ENCODE measurements at places on chromosomes 1 and 21.

GRCh38 chr21:34576041-34576511 is 38.8 kb downstream of the RCAN1 start:
- DNase-seq = no peak

DNA sequence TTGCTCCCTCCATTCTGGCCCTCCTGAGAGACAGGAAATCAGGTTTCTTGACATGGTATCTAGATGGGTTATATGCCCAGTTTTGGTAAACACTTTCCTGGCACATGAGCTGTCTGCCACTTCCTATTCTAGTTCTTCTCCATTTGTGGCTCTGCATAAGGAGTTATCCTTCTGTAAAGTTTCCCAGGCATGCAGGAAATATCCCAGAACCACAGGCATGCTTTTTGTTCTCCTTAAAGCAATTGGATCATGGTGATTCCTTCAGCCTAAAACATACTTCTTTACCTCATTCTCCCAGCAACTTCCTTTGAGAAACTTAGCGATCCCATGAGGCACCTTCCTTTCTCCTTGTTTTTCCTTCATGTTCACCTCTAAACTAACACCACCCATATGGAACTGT is 199.8 kb downstream of the CRB1 start:
- peak; percentile 22 for DNase-seq

- peak; percentile 48 for DNase-seq
Measured at GRCh38 chr1:201999625-202000238, 10.7 kb upstream of the ELF3 start.

DNA sequence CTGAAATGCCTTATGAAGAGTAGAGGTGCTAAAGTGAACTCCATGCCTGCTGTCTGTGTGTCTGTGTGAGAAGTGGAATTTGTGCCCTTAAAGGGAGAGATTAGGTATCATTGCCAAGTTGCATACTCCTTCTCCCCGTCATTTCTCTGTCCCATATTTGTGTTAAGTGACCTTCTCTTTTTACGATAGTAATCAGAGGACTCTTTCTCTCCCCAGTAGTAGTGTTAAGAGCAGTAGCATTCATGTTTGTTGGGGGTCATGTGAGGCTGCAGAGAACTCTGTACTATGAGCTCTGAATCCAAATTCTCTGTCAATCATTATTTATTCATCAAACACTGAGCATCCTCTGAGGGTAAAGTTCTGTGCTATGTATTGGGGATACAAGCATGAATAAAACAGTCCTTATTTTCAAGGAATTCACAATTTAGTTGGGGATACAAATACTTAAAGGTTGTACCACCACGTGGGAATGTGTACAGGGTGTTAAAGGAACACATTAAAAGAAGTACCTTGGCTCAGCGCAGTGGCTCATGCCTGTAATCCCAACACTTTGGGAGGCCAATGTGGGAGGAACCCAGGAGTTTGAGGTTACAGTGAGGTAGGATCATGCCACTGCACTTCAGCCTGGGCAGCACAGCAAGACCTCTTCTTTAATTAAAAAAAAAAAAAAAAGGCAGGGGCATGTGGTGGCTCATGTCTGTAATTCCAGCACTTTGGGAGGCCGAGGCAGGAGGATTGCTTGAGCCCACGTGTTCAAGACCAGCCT is 24.8 kb upstream of the KCNQ4 start:
- no peak for DNase-seq

DNA sequence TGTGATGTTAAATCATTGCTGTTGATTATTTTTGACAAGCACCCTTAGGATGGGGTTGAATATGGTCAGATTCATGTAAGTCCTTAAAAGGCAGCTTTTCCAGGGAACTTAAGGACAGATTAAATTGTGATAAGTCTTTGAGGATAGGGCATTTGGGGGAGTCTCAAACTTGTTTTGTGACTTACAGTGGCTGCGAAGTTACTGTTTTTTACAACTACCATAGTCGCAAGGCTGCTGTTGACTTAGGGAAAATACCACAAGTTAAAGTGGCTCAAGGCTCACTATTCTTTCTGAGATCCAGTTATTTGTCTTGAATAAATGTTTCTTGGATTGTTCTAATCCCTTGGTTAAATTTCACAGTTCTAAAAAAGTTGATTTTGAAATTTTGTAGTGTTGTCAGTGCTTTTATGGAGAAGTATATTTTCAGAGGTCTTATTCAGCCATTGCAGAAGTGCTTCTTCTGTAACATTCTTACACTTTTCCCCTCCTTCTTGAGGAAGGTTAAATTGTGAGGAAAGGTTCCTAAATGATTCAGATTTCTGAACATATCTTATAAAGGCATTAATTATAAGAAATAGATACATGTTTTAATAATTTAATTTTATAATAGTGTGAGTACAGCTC is 47.0 kb upstream of the MPC2 start:
- DNase-seq = no peak

DNA sequence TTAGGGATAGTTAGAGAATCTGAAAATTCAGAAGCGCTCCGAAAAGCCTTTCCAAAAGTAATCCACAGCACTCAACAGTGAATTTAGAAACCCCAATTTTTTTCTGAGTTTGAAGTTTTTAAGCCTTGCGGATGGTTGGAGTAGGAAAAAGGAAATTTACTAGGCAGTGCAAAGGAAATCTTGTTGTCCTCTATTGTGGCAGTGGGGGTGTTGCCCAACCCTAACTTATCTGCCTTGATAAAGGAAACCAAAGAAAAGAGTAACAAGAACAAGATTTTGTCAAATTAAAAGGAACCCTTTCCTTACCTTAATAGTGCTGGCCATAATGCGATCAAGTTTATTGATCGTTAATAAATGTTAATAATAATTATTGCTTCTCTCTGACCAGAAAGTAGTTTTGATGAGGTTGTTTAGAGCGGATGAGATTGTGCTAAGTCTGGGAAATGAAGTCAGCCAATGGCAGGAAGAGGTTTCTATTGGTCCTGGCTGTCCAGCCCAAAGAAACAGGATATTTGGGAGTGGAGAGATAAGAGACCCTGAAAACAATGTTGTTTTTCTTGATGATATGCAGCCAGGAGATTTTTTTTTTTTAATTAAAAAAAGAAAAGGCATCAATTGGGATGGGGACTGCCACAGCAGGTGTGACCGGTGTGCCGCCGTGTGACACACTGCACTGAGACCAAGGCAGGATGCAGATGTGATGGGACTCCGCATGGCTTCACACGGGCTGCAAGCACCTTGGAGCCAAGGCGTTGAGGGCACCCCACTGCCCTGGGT is at the start of gene ERG:
Gene ERG (minus strand): TSS at position 421 of the 777 bp plus-strand sequence. CDS start 97 bp downstream, at position 324.
- no peak for DNase-seq

GRCh38 chr21:41752231-41752681 is 14.6 kb downstream of the RIPK4 start:
- DNase-seq = peak; percentile 20

- DNase-seq = peak; percentile 39
Measured at GRCh38 chr1:151984313-151984956, 9.2 kb downstream of the S100A10 start.

DNA sequence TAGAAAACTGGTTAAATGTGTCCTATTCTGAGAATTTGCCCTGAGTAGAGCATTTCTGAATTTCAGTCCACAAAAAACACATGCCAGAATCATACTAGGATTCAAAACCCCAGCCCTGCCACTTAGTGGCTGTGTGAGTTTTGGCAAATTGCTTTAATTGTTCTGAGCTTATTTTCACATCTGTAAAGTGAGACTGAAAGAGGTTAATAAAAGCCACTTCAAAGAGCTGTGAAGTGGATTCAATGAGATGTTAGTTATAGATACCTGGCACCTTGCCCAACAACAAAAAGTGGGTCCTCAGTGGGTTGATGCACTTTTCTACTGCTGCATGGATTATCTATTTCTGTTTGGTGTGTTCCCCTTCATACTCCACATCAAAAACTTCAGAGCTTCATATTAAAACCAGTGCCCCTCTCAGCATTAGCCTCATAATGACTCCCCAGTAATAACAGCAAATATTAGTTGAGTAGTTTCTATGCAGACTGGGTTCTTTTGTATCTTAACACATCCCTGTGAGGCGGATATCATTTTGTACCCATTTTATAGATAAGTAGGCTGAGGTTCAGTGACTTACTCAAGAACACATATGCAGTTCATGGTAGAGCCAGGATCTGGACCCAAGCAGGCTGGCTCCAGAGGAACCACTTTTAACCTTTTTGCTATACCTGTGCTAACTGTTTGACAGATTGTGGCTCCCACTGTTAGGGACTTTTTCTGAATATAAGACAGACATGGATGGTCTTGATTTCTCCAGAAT is 14.2 kb upstream of the ADORA3 start:
- DNase-seq = no peak

DNA sequence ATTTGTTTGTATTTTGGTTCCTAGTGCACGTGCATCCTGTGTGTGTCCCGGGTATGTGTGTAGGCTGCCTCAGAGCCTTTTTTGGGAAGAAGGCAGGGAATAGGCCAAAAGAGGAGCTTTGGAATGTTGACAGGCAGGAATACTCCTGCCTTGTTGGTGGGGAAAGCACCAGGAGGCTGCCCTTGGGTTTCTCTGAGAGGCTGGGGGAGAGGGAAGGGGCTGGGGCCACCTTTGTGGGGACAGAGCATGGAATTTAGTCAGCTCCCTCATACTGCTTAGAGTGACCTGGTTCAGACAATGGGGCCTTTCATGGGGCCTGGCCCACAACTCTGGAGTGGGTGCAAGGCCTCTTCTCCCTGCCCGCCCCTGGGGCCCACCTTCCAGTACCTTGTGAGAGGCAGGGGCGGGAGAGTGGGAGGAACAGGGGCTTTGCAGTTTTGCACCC is 31.3 kb downstream of the ACOT11 start:
- no peak for DNase-seq

DNA sequence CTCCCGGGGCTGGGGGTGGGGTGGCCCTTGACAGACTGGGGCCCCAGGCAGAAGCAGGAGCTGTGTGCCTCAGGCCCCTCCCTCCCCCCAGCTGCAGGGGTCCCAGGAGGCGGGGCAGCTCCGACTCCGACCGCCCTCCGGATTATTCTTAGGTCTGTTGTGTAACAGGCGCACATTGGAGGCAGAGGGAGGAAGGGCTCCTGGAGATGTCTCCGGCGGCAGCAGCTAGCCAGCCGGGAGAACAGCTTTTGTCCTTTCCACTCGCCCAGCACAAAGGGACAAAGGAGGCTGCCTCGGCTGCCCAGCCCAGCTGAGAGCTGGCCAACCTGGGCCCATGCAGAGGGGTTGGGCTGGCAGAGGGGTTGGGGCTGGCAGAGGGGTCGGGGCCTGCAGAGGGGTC is 29.7 kb upstream of the PLCH2 start:
- peak; percentile 37 for DNase-seq

DNA sequence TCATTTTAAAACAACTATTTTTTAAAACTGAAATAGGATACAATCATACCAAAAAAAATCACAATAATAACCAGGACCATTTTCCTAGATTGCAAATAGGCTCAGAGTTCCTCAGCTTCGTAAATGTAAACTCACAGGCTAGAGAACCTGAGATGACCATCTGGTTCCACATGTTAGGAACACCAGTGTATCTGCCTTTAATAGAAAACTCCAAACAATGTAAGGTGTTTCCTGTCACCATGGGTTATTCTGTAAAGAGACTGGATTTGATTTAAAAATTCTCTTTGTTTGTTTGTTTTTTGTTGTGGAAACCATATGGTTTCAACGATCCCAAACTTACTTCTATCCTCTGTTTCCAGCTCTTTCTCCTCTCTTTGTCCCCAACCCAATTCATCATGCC is 197.5 kb downstream of the ZZZ3 start:
- DNase-seq = no peak

- no peak for DNase-seq
Measured at GRCh38 chr1:11294951-11295350, 22.0 kb downstream of the UBIAD1 start.

DNA sequence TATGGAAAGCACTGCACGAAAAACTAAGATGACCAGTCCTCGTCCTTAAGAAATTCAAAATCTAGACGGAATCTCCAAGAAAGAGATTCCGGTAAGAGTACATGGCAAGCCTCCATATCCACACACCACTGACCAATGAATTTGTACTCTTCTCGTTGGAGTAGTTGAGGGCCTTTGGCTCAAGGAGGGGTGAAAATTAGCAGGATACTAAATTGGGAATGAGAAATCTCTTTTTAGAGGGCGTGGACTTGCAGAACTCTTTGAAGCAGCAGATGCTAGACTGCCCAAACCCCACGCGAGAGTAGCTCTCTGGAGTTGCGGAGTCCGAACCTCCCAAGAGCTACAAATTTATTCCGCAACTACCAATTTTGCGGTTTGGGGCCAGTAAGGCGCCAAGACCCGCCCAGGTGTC is 872 bp upstream of the PPP2R5A start:
- DNase-seq = peak; percentile 61

- DNase-seq = peak; percentile 17
Measured at GRCh38 chr1:164051782-164052181, 507.2 kb upstream of the PBX1 start.

GRCh38 chr1:225899044-225899925 is 10.3 kb upstream of the LEFTY1 start:
- no peak for DNase-seq

- DNase-seq = no peak
Measured at GRCh38 chr1:57198912-57199311, 224.9 kb downstream of the DAB1 start.

GRCh38 chr1:234612352-234613127 is 2.6 kb upstream of the IRF2BP2 start:
- DNase-seq = peak; percentile 99

GRCh38 chr1:88191917-88192316 is 492.2 kb upstream of the PKN2 start:
- DNase-seq = no peak

GRCh38 chr21:25462517-25462971 is 144.7 kb downstream of the MRPL39 start:
- DNase-seq = no peak

DNA sequence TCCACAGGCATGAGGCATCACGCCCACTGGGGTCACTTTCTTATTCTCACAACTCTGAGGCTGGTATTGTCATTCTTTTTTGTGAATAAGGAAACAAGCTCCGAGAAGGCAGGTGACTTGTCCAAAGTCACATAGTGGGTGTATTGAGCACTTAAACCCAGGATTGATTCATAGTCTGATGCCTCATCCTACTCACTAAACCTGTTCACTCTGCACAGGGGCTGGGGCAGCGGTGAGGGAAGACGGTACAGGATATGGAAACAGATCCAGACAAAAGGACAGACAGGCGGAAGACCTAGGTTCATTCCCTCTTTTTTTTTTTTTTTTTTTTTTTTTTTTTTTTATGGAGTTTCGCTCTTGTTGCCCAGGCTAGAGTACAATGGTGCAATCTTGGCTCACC is 56.6 kb downstream of the NKAIN1 start:
- no peak for DNase-seq

- no peak for DNase-seq
Measured at GRCh38 chr21:36059823-36060158, 535 bp downstream of the SETD4 start.

- DNase-seq = no peak
Measured at GRCh38 chr1:53299233-53299632, 28.6 kb downstream of the LRP8 start.

- DNase-seq = peak; percentile 90
Measured at GRCh38 chr1:78370356-78370755, 120.4 kb upstream of the PTGFR start.

- DNase-seq = no peak
Measured at GRCh38 chr1:7650801-7651200, 120.3 kb upstream of the VAMP3 start.

All from iris pigment epithelial cell (primary cell).